ENCODE measurements at places on chromosomes 1 and 21.

- no peak for DNase-seq
Observed at GRCh38 chr1:153578936-153579335, 13.3 kb upstream of the S100A2 start.

- DNase-seq = no peak
Observed at GRCh38 chr1:21149855-21150432, 26.8 kb downstream of the EIF4G3 start.

DNA sequence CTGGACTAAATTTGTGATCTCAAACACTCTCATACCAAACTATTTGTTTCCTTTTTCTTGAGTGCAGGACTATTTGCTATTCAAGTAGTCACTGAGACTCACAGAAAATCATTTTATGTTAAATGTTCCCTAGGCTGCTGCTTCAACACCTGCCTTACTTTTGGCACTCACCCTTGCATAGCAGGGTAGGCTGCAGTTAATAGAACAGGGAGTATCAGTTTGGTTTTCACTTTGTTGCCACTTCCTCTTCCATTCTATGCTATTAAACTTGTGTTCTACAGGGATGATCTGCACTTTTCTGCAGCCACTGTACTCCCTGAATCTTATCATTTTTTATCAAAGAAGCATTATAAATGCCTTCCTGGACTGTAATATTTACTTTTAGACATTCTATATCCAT, 148.7 kb upstream of the PRMT6 start:
- DNase-seq = no peak

DNA sequence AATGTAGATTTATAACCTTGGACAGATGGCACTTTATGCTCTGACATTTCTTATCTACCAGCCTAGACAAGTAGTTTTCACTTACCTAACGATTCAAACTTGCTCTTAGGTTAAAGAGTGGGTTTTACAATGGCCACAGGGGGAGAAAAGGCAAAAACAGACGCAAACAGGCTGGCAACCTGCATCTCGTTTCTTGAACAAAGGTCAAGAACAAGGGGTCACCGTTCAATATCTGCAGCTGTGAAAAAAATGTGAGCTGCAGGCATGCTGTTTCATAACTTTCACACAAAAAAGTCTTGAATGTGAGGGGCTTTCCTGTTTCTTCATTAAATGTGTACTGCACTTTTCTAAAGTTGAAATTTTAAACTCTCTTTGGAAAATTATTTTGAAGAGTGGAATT, 49.4 kb downstream of the SYDE2 start:
- no peak for DNase-seq

DNA sequence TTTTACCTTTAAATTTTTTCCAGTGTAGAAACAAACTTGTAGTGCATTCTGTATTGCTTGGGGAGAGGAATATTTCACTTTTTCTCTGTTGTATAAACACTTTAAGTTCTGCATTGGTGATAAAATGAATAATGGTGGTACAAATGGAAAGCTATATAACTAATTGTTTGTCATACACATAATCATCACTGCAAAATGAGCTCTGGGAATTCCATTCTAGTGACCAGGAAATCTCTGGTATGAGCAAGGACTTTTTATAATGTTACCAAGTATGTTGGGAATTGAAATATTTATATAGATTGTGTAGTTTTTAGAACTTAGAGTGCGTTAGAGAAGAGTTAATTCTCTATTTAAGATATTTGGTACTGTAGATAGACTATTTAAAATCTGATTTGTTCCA, 5.0 kb upstream of the FMN2 start:
- no peak for DNase-seq

- DNase-seq = no peak
Observed at GRCh38 chr1:68036946-68037345, 13.5 kb downstream of the DIRAS3 start.

GRCh38 chr1:229563241-229563640, 4.7 kb upstream of the ABCB10 start:
- DNase-seq = no peak

- DNase-seq = no peak
Observed at GRCh38 chr21:41098076-41098475, 69.9 kb upstream of the BACE2 start.

DNA sequence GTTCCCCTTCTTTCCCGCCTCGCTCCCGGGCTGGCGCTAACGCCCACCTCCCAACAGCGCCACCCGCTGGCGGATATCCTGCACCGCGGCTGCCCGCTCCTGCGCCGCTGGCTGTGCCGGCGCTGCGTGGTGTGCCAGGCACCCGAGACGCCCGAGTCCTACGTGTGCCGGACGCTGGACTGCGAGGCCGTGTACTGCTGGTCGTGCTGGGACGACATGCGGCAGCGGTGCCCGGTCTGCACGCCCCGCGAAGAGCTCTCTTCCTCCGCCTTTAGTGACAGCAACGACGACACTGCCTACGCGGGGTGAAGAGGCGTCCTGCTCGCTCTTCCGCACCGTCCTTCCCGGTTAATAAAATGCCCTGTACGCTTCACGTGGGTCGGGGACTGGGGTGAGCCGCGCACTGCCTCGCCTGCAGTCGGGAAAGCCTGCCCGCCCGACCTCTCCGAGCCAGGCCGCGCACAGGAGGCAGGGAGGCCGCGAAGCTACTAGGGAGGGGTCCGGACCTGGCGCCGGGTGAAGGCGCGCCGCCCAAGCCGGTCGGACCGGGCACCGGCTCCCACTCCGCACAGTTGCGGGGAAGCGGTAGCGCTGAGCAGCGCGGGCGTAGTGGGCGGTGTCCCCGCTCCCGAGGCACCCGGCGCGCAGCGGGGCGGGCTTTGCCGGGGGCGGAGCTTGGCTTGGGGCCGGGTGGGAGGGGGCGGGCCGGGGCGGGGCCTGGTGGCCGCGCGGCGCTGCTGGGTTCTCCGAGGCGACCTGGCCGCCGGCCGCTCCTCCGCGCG, at the start of gene ADAM15:
Gene ADAM15 (plus strand): TSS at position 757 of the 782 bp plus-strand sequence. CDS start 71 bp downstream, outside the sequence.
- DNase-seq = peak; percentile 87

- no peak for DNase-seq
Observed at GRCh38 chr1:214861615-214862014, 220.9 kb upstream of the KCNK2 start.

- no peak for DNase-seq
Observed at GRCh38 chr1:209751627-209752231, 4.1 kb upstream of the TRAF3IP3 start.

DNA sequence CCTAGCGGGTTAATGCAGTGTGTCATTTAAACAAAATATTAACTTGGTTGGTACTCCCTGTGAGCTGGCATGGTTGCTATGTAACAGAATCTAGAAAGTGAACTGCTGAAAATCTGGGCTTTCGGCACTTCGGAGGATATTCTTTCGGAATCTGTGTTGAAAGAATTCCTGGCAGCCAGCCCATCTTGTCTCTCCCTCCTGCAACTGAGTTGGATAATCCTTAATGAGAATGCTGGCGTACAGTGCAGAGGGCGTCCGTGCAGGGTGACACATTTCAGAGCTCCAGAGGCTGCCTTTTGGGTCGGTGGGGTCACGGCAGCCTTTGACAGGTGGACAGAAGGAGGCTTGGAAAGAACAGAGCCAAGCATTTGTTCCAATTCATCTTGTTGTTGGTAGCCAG, 3.7 kb downstream of the KAZN start:
- DNase-seq = no peak

GRCh38 chr1:11013160-11013531, 692 bp downstream of the TARDBP start:
- DNase-seq = no peak

GRCh38 chr1:201167041-201167991, 13.0 kb upstream of the TMEM9 start:
- DNase-seq = peak; percentile 47

- no peak for DNase-seq
Observed at GRCh38 chr1:53792806-53793205, 45.3 kb downstream of the NDC1 start.

DNA sequence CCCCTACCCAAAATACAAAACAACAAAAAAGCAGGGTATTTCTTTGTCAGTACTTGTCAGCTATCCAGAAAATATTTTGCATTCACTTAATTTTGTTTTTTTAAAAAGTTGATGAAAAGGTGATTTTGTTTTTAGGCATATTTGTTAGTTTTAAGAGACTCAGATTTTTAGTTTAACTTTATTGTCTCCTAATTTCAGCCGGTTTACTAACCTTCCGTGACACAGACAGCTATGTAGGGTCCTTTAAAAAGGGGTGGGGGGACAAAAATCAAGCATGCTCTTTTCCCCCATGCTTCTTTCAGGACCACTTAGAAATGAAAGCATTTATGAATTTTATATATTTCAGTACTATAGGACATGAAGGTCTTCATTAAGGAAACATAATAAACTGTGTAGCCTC, 1.6 kb downstream of the PBX1 start:
- DNase-seq = no peak

GRCh38 chr1:167681451-167682098, 40.2 kb upstream of the MPZL1 start:
- no peak for DNase-seq

DNA sequence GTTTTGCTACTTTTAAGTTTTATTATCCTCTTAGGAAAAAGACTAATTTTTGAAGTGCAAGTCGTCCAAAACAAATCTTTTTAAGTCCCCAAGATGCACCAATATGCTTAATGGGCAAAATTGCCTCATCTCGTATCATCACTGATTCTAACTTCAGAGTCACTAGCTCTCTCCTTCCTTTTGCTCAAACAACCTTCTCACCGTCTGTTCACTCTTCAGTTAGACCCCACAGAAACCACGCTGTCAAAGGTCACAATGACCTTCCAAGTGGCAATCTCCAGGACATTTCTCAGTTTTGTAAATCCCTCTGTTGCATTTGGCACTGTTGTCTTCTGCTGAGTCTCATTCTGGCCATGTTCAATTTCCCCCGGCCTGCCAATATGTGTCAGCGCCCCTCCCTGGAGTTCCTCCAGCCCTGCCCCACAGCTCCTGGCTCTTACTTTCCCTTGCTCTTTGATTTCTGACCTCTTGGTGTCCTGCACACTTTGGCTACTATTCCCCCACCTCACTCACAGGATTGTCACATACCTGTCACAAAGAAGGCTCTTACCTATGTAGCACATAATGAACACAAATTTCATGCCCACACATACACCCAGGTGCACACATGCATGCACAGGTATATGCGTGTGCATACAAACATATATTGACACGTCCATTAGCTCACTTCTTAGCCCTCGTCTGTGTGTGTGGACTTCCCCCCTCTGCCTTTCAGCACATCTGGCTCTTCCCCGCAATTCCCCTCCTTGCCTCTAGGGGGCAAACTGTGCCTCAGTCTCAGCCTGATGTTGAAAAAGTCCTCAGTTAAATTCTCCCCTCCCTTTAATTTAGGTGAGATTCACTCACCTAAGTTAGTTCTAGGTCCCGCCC, 354.0 kb upstream of the DUSP10 start:
- DNase-seq = no peak

DNA sequence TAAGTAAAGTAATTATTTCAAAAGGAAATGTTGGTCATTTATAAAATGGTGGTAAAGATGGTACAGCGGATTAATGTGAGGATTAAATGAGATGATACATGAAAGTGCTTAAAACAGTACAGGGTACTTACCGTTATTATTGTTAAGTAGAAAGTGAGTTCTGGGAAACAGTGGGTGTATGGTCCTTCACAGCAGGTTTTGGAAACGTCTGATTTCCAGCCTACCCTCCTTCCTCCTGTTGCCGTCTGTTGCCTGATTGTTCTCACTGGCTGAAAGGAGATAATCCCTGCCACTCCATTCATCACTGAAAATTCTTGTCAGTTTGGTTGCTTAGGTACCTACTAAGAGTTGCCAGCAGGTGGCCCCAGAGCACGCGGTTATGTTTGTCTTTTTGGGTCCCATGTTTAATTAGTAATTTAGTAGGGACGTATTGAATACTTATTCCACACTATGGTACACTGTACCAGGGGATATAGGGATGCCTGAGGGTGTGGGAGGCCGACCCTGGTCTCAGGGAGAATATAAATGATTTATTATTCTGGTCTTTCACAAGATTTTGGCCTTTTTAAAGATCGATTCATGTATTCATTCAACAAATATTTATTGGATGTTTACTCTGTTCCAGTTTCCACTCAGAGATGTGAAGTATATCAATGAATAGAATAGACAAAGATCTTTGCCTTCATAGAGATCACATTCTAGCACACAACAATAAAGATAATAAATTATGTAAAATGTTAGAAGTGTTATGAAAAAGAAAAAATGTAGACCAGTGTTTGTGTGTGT, 30.8 kb upstream of the RPTN start:
- peak; percentile 74 for DNase-seq

DNA sequence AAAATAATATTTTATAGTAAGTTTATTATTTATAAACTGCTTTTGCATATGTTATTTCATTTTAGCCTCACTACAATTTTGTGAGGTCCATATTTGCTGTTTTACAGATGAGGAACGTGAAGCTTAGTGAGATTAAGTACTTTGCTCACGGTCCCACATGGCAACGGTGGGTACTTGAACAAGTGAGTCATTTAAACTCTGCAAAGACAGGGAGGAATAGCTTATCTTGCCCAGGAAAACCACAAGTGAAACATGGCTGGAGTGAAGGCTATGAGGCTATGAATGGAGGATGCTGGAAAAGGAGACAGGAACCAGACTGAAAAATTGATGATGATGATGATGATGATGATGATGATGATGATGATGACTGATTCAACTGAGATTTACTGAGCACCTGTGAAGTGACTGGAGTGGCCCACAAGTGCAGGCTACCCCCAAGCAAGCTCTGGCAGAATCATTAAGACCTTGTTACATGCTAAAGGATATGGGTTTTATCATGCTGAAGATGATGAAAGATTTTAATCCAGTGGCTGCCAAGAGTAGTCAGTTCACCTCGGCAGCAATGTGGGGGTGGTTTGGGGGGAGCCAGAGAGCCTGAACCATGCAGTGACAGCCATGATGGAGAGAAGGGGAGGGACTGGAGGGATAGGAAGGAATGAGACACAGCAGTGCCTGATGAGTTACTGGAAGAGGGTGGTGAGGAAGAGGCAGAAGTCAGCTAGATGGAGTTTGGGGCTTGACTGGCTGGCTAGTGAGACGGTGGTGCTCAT, 1.4 kb upstream of the ABCA4 start:
- no peak for DNase-seq

DNA sequence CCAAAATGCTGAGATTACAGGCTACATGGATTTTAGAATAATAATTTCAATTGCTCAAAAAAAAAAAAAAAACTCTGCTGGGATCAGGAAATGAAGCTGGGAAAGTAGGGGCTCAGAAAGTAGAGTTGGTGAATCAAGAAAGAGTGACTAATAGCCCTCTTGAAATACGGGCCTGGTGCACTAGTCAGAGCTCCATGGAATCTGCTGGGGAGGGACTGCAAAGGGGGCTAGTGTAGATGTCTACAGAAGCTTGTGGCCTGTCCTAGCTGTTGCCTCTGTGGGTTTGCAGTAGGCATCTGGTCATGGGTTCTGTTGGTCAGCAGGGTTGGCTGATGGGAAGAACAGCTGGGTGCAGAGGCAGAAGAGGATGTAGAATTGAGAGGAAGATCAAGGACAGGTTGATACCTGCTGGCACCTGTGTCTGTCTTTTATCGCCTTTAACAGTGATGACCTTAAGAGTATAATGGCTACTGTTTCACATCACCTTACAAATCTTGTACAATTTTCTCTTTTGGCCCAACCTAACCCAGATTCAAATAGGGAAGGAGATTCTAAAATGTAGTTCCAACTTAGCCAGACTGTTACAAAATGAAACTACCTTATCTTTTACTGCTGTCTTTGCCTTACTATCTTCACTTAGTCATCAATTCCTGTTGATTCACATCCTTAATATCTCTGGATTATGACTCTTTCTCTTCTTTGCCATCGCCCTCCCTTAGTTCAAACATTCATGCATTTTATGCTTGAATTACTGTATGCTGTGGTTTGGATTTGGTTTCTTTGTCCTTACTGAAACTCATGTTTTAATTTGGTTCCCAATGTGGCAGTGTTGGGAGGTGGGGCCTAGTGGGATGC, 126.2 kb downstream of the GIPC2 start:
- no peak for DNase-seq

GRCh38 chr1:160743266-160743665, 4.2 kb downstream of the SLAMF7 start:
- DNase-seq = no peak
